Heart right ventricle (tissue), 16 donors: ENCODE measurements at places on chromosomes 5 and 9.

GRCh38 chr5:41878643-41879478 lies 8.6 kb upstream of the OXCT1 start:
- no peak for DNase-seq

DNA sequence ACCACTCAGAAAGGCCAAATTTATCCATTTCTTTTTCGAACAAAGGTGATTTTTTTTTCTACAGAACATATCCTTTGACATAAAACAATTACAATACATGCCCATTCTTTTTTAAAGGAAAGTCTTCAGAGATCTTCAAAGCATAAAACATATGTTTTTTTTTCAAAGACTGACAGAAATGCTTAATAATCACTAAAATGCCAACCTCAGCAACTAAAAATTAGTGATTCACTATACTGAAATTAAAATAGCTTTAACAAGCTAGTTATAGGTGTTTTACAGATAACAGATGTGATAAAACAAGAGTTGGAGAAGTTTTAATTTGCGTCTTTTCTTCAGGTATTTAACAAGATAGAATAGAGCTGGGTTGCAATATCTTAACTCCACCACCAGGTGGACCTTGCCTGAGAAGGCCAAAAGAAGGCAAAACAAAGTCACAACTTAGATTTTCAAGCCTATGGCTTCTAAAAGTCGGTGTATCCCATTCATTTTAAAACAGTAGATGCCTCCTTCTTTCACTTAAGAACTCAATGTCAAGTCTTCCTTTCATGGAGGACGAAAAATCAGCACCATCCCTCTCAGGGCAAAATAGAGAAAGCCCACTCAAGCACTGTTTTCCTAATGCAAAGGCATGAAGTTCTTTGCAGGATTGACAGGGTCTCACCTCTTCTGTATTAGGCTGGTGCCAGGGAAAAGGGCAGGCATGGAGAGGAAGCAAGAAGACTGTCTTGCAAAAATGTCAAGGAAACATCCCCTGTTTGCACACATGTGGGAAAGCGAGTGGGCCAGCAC lies 31.1 kb upstream of the CPLX2 start:
- no peak for DNase-seq

GRCh38 chr5:89450149-89450538 lies 567.2 kb upstream of the MEF2C start:
- DNase-seq = no peak

DNA sequence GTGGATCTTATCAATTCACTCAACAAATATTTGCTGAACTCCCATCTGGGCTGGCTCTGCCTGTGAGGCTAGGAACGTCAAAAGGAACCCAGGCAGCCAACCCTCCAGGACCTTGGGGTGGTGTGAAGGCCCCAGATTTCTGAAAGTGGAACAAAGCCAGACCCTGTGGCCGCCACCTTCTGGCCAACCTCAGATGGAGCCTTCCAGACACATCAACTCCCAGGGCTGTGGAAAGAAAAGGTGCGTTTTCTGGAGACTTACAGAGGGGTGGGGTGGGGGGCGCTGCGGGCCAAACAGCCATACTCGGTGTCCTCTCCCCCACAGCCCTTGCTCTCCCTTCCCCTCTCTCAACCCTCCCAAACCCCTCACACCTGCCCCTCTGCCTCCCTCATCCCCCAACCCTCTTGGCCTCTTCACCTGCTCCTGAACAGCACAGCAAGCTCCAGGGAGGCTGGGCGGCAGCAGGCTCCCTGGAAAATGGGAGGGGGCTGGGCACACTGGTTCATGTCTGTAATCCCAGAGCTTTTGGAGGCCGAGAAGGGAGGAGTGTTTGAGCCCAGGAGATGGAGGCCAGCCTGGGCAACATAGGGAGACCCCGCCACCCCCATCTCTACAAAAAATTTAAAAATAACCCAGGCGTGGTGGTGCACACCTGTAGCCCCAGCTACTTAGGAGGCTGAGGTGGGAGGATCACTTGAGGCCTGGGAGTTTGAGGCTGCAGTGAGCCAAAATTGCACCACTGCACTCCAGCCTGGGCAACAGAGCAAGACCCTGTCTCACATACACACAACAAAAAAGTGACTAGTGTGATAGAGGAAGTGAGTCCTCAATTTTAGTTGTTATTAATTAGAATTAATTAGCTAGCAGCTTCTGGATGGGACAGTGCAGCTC lies 45.0 kb upstream of the PRRC2B start:
- DNase-seq = no peak

GRCh38 chr9:70679845-70680244 lies 265.4 kb upstream of the KLF9 start:
- no peak for DNase-seq

DNA sequence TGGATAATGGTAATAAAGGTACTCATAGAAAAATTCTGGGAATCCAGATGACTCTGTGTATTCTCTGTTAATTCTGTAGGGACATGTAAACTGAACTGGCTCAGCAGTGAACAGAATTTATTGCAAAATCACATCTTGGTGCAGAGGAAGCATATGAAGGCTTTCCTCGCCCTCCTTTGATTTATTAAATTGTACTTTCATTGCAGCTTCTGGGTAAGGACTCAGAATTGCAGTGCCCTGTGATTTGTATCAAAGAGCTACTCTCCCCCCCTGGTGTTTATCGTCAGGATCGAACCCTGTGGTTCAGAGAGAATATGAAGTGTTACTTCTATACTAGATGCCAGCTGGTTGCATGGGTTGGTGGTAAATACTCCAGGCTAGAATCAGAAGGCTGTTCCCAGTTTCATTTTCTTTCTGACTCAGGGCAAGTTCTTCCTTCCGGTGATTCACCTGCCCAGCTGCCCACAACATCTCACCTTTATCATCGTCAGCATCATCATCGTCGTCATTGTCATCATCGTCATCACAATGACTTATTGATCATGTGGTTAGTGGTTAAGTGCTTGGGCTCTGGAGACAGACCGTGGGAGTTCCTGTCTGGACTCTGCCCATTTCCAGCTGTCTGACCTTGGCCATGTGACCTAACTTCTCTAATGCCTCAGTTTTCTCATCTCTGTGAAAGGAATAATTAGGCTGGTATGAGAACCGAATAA lies 238.8 kb downstream of the ARHGAP26 start:
- DNase-seq = peak; percentile 32

DNA sequence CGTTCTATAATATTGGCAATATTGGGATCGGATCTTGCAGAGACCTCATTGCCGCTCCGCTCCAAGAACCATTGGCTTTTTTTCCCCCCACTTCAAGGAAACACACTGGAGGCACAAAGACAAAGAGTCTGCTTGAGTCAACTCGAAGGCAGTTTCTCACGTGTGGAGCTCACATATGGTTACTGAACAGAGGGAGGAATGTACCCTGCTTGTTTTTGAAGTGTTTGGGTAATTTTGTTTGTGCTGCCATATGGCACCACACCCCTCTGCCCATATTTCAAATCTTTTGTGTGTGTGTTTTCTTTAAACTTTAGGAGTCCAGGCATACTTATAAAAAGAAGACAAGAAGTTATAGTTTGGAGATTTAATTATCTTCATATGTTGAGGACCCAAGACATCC lies 595.9 kb downstream of the DTWD2 start:
- DNase-seq = no peak

DNA sequence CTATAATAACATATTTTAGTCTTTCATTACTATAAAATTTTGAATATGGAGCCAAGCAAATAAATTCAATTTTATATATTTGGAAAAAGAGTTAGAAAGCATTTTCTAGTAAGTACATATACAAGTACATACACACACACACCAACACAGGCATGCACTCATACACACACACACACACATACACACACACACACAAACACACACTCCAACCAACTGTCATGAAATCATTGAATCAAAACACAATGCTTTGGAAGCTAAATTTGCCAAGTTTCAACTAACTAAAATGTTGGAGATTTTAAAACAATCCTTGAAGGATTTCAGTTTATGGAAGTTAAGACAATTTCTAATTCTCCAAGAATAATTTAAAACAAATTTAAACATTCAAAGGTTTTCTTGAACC lies 283.2 kb downstream of the TAF11L14 start:
- DNase-seq = no peak

DNA sequence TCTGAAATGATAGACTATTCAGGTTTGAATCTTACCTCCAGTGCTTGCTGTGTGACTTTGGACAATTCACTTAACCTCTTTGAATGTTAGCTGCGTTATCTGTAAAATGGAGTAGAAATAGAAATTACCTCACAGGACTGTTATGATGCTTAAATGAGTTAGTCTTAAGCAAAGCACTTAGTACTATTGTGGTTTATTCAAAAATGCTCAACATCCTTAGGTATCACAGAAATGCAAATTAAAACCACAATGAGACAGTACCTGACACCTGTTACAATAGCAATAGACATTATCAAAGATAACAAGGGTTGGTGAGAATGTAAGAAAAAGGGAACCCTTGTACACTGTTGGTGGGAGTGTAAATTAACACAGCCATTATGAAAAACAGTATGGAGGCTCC lies 77.6 kb upstream of the FREM1 start:
- DNase-seq = no peak

- DNase-seq = no peak
Observed at GRCh38 chr9:110514897-110515296, 64.6 kb downstream of the SVEP1 start.

- DNase-seq = no peak
Observed at GRCh38 chr9:4668604-4669003, 2.3 kb upstream of the SPATA6L start.

DNA sequence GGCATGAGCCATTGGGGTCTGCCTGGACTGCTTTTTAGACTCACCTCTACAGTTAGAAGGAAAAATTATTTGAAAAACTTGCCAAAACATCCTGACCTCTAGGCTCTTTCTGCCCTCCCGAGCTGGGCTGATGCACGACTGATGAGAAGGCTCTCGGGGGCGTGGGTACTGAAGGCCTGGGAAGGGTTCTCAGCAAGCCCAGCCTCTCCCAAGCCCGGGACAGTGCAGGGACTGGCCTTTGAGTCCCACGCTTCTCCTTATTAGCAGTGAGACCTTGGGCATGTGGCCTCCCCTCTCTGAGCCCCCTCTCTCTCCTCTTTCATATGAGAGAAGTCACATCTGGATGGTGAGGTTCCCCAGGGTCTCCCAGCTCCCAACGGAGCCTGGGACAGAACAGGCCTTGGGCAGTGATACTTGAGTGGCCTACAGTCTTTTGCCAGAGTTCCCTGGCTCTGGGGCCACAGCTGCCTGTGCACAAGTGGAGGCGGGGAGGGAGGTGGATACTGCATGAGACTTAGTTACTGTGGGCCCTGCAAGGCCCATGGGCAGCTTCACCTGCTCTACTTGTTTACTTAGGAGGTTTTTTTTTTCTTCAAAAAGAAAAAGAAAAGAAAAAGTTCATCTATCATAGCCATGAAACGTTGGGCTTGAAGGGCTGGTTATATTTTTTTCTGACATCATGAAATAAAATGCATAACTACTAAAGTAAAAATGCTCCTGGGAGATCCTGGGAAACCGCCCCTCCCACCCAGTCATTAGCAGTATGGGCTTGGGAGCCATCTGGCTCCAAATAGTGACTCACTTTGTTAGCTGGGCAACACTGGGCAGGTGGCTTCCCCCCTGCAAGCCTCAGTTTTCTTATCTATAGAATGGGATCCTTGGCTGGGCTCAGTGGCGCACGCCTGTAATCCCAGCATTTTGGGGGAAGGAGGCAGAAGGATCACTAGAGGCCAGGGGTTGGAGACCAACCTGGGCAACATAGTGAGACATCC lies 139.4 kb downstream of the GAPVD1 start:
- no peak for DNase-seq

DNA sequence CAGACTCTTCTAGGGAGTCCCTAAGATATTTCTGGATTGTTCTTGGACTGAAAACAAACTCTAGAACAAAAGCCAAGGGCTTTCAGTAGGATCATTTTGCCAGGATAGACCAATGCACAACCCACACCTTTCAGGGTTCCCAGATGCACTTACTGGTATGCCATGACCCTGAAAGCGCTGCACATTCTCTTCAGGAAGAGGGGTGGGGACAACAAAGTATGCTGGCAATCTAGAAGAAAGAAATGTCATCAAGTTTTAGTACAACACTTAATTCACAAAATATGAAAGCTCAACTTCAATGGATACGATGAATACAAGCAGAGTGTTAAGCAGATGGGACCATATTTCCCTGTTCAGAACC lies 57.2 kb downstream of the MTMR12 start:
- no peak for DNase-seq

GRCh38 chr5:58763390-58763789 lies 180.5 kb downstream of the RAB3C start:
- DNase-seq = no peak

DNA sequence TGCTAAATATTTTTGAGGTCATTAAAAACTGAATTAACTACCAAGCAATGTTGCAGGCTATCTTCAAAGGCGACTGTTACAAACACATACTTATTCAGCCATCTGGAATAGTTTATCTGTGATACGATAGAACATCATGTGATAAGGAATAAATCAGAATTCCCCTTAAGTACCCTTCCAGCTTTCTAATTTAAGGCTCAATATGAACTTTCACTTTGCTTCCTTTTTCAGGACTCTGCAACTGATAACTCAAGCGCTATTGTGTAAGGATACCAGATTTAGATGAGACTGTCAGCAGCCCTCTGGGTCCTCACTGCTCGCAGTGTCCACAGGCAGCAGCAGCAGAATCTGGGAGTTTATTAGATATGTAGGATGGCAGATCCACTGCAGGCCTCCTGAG lies 416.3 kb downstream of the SPATA31D1 start:
- DNase-seq = no peak

GRCh38 chr5:135578685-135579341 lies at the start of gene CXCL14:
TSS of gene CXCL14 (minus strand) at chr5:135578991. CDS start at chr5:135578778, 213 bp downstream.
- DNase-seq = peak; percentile 30

DNA sequence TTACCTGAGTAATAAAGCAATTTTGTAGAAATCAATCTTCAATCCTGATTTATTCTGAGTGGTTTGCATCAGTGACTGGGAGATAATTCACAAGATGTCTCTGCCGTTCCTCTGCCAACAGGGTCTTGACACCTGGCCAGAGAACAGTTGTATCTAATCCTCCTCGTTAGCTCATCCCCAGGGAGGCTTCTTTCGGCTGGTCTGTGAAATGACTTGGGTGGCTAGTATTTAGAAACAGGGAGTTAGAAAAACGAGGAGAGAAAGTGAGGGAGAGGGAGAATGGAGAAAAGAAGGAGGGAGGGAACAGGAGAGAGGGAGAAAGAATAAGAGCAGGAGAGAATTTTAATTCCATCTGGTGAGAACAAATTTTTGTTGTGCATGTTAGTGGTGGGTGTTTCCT lies 600.2 kb upstream of the TLE4 start:
- DNase-seq = no peak

GRCh38 chr5:168481330-168481788 lies 4.9 kb upstream of the RARS1 start:
- no peak for DNase-seq

GRCh38 chr9:133628766-133629165 lies 7.4 kb upstream of the DBH start:
- DNase-seq = no peak

DNA sequence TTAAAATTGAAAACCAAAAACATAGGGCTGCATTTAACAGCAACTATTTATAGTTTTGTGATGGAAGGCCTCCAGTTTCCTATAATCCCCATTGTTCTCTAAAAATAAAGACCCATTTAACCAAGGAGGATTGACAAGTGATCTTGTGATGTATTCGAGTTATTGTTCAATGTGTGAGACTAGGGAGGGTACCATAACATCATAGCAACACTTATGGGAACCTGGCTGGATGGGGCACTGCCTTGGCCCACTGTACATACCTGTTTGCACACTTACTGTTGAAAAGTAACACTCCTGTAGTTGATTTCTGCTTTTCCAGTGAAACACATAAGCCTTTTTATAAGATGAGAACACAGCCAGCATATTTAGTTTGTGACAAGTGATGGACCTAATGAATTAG lies 32.3 kb downstream of the MACIR start:
- no peak for DNase-seq
